Activated CD4-positive, alpha-beta T cell treated with anti-CD3 and anti-CD28 coated beads for 4 hours (primary cell): ENCODE measurements at places on chromosomes 7 and 10.
A peak's percentile ranks its signal among the peaks of the same experiment; 100 is the strongest.

DNA sequence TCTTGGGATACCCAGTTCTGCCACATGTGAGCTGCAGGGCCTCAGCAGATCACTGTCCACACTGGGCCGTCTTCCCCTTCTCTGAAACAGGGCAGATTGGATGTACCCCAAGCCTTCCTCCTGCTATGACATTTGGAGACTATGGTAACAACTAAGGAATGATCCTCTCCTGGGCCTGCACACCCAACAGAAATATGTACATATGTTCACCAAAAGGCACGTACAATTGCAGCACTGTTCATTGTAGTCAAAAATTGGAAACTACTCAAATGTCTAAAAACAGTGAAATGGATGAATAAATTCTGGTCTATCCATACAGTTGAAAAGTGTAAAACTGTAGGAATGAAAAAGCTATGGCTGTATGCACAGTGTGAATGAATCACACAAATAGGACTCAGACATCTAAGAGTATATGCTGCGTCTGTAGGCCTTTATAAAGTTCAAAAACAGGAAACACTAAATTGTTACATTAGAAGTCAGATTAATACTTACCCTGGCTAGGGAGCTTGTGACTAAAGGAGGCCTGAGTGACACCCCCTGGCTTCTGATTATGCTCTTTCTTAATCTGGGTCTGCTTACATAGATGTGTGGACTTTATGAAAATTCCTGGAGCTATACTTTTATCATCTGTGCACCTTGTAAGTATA, 16.1 kb upstream of the XPNPEP1 start:
- no peak for DNase-seq

- peak; percentile 68 for DNase-seq
Measured at GRCh38 chr7:139016931-139017511, 18.8 kb downstream of the ZC3HAV1L start.

GRCh38 chr7:76193466-76193865, 8.2 kb upstream of the SRRM3 start:
- DNase-seq: no peak

DNA sequence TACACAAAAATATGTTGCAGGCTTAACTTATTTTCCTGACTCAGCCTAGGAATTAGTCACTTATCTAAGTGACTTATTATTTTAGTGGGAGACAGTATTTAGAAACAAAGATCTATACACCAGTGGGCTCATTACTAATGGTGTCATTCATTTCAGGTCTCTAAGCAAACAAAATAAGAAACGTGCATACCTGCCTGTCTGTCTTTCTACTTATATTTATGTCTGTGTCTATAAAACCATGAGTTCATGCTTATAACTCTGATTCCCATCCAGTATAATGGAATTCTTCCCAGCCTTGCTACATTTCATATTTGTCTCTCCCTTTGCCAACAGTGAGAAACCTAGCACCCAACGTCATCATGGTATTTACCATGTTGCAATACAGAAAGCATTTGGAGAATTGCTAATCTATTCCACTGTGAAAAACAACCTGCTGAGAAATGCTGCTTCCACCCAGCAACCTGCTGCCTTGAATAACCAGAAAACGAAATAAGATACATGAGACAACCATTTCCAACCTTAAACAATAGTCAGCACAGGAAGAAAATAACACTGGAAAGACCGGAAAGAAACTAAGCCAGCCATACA, 501.0 kb downstream of the GLRX3 start:
- DNase-seq: no peak

- DNase-seq: no peak
Measured at GRCh38 chr10:29859521-29860130, 199.8 kb downstream of the JCAD start.

- DNase-seq: no peak
Measured at GRCh38 chr10:86802473-86803108, 46.2 kb downstream of the BMPR1A start.

DNA sequence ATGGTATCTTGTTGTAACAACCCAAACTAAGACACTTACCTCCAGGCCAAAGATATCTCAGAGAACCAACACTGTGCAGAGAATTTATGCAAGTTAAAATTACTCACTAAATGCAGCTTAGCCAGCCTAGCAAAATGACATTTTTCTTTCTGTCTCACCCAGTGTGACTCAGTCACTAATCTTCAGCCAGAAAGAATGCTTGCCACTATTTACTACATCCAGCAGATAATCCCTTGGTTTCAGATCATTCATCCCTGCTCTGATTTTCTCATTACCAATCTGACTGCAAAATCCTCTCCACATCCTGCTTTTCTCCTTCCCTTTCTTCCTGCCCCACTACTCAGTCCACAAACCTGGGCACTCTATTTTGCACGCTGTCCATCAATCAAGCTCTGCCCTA, 93.5 kb upstream of the NEBL start:
- no peak for DNase-seq

DNA sequence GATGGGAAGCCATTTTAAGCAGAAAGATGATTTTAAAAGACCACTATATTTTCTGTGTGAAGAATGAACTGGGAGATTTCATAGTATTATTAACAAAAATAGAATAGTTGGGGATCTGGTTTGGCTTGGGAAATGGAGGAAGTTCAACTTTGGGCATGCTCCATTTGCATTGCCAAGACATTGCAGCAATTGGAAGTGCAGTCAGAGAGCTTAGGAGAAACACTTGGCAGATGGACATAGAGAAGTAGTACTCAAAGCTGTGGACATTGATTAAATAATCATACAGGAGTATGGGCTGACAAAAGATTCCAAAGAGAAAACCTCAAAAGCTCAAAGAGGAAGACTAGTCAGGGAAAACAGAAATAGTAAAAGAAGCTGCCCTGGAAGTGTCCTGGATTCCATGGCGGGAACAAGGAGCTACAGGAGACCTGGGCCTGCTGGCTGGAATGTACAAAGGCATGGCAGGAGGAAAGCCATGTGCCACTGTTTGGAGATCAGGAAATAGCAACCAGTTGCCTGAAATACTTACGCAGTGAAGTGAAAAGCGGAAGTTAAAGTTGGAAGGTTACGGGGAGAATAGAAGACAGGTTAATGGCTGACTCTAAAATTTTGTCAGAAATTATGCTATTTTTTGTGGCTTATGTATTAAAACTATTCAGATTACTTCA, 93.6 kb upstream of the MXI1 start:
- DNase-seq: no peak

- no peak for DNase-seq
Measured at GRCh38 chr10:26914898-26915297, 54.1 kb upstream of the ABI1 start.

- no peak for DNase-seq
Measured at GRCh38 chr7:3585826-3586225, 284.8 kb downstream of the SDK1 start.

- DNase-seq: no peak
Measured at GRCh38 chr10:96397902-96398301, 39.1 kb upstream of the OPALIN start.

- DNase-seq: no peak
Measured at GRCh38 chr10:9230625-9231024, 1176.1 kb downstream of the GATA3 start.

- DNase-seq: no peak
Measured at GRCh38 chr7:144763291-144763690, 72.6 kb downstream of the TPK1 start.

GRCh38 chr7:154918741-154919140, 84.2 kb downstream of the PAXIP1 start:
- no peak for DNase-seq
